IPS-NIHi11 (cell line): ENCODE measurements at places on chromosomes 6 and 20.
A peak's percentile ranks its signal among the peaks of the same experiment; 100 is the strongest.

DNA sequence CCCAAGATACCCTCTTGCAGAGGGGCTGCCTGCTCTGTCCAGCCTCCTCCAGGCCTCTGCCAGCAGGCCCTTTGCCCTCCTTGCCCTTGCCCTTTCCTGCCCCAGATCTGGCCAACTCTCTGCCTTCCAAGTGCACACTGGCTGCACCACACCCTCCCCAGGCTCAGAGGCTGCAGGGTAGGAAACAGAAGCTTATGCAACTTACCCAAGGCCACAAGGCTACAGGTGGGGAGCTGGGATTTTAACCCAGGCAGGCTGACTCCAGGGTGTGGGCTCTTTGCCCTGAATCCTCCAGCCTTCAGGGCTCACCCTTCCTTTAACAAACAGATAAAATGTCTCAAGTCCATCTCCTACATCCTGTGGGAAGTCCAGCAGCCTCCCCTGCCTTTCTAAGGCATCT is 14.5 kb upstream of the TRAF3IP2 start:
- DNase-seq: no peak

DNA sequence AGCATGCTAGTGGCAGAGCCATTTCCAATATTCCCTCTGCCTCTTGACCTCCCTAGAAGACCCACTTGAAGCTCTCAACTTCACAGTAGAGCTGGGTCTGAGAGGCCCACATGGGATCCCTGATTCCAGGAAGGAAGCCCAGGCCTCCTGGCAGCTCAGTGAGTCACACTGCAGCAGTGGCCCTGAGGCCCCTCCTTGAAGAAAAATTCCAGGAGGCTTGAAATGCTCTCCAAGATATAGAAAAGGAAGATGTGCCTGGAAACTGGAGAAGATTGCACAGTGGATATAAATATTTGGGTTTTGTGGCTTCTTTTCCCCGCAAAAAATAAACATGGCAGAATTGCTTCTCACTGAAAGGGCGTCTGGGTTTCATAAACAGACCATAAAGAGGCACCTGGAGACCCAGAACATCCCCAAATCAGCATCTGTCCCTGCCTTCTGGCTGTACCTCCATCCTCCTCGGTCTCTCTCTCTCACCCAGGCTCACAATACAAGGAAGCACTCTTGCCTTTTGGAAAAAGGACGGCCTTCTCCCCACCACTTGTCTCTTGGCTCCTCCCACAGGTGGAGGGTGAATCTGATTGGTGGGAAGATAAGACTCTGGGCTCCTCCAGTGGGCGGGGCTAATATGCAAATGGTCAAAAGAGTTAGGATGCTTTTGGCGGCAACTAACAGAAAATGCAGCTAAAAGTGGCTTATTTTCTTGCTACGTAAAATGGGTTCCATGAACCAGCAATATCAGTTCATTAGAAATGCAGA is 200.0 kb upstream of the SULF2 start:
- peak; percentile 65 for DNase-seq

DNA sequence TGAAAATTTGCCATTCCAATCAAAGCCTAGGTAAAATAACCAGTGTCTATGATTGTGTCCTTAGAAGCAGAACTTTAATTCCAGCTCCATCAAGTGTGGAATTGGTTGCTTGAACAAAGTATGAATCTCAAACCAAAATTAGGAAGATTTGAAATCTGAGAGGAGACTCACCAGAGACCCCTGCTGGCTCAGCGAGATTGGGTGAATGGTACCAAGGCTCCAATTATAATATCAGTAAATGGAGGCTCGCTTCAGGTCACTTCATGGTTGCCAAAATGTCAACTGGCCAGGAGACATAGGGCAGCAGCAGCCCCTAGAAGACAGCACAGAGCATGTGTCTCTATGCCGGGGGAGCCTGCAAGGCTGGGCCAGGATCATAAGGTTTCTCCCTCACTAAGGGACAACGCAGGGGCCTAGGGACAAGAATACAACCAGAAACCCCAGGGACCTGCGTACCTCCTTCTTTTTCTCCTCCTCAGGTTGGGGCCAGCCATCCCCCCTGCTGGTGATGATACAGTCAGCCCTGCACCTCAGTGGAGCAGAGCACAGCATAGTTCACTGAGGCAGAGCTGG is 14.0 kb downstream of the RBL1 start:
- DNase-seq: peak; percentile 13

DNA sequence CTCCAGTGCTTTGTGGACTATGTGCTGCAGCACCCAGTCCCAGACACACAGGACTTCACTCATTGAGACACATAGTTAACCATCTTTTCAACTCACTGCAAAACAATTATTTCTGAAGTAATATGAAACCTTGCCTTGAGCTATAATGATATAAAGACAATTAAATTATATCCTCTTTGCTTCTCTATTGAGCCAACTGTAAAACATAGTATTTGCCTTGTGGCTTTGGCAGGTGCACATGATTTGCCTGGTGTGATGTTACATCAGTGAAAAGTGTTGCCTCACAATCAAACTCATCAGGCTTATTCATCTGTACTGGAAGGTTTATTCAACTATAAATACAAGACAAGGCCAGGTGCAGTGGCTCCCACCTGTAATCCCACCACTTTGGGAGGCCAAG is 80.6 kb downstream of the NCOA7 start:
- no peak for DNase-seq

- DNase-seq: no peak
Measured at GRCh38 chr6:36104836-36105235, 25.5 kb upstream of the MAPK13 start.

DNA sequence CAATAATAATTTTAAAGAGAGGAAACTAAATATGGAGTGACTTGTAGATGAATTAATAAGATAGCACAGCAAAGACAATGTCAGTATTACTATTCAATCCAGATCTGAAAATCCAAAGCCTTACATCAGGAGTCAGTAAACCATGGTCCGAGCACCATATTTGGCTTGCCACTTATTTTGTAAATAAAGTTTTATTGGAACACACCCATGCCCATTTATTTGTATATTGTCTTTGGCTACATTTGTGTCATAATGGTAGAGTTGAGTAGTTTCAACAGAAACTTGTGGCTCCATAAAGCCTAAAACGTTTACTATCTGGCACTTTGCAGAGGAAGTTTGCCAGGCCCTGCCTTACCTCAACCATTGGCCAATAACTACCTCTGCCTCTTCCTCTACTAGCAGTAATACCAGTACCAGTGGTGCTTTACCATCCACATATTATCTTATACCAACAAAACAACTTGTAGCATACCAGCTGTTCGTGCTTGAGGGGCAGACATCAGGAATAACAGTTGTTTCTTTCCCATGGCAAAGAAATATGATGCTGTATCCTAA is 51.8 kb upstream of the SYNJ2 start:
- DNase-seq: no peak

DNA sequence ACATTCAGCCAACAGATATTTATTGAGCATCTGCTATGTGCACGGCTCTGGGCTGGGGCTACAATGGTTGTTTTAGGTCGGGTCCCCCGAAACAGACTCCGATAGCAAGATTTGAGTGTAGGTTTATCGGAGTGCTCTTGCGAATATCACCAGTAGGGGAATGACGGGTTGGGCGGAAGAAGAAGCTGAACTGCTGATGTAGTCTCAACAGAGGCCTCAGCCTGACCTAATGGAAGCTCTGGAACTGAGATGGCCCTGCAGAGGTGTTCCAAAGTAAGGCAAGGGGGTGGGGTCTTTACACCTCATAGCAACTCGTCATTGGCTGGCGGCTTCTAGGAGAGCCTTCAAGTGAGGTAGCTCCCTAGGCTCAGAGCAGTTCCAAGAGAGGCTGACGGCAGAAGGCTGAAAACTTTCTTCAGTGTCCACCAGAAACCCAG is 1.1 kb downstream of the L3MBTL1 start:
- DNase-seq: peak; percentile 75

GRCh38 chr6:36978421-36979346 is 7.3 kb downstream of the MTCH1 start:
- DNase-seq: no peak

- DNase-seq: no peak
Measured at GRCh38 chr20:40860487-40860902, 168.1 kb upstream of the TOP1 start.

DNA sequence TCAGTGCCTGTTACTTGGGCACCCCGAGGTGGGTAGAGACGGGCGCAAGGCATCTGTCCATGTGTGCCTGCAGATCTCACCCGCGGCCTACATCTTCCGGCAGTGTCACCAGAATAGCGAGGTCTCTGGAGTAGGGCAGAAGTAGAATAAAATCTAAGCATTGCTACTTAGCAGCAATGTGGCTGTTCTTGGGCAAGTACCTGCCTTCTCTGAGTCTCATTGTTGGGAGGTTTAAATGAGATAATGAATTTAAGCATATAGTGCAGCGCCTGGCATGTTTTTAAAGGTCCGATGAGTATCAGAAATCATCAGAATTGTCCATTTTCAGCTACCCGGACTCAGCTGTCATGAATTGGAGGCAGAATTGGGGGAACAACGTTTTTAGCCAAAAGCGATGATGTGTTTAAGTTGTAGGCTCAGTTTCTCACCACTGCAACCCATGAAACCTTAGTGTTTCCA is 800 bp downstream of the ABCC10 start:
- DNase-seq: peak; percentile 29

- no peak for DNase-seq
Measured at GRCh38 chr20:63021356-63022321, 14.9 kb upstream of the BHLHE23 start.

DNA sequence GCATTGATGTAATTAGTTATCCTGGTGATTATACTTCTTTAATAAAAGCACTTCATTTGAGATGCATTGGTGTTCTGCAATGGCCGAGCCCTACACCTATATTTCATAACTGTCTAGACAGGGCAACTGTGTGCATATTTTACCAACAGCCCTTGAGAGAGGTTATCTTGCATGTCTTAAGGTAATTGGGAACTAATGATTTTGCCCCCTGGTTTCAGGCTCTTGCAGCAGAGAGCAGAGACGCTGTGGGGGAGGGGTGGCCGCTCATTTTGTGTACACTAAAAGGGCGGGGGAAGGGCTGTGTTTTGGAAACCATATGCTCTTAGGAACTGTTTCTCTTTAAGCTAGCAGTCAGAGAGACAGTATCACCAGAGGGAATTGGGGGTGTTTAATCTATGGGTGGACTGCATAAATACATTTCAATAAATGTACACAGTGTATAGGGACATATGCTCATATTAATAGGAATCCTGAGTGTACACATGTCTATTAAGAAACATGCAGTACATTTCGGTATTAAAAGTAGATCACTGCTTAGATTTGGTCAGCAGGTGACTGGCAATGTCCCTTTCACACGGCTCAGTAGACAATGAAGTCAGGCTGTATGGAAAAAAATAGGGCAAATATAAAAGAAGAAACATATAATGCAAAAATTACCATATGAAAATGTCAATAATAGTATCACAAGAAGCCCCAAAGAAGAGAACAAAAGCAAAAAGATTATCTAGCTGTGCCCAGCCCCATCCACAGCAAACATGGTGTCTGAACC is 402.9 kb upstream of the CITED2 start:
- no peak for DNase-seq

- no peak for DNase-seq
Measured at GRCh38 chr6:43336382-43336781, 27.8 kb upstream of the CRIP3 start.

GRCh38 chr6:44253307-44254101 is 3.8 kb downstream of the SLC35B2 start:
- no peak for DNase-seq

DNA sequence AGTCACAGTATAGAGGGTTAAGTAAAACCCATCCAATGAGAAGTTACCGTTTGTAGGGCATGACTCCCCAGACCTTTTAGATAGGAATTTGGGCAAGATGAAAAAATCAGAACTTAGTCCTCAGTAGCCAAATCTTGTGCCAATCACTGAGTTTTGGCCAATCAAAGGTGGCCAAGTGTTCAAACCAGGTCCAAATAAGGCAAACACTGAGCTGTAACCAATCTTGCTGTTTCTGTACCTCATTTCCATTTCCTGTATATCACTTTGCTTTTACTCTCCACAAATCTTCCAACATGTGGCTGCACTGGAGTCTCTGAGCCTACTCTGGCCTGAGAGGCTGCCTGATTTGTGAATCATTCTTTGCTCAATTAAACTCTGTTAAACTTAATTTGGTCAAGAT is 81.8 kb upstream of the GPR6 start:
- no peak for DNase-seq
